ENCODE measurements at places on chromosomes 7 and 10. TPM values are rescaled to one million over a fixed set of nuclear protein-coding genes. Genes with fewer than 3 reads are reported as not detected.
A peak's percentile ranks its signal among the peaks of the same experiment; 100 is the strongest.

- no peak overlapping the region for H3K4me3 ChIP-seq
- no peaks in the 10 kb centered on the region for H3K4me1 ChIP-seq
- H3K27ac ChIP-seq, result no peak overlapping the region
- no peaks in the 10 kb centered on the region for H3K36me3 ChIP-seq
- peaks cover 7% of the 10 kb centered on the region for H3K27me3 ChIP-seq
Measured at GRCh38 chr10:119006451-119007210, 22.9 kb upstream of the NANOS1 start.

DNA sequence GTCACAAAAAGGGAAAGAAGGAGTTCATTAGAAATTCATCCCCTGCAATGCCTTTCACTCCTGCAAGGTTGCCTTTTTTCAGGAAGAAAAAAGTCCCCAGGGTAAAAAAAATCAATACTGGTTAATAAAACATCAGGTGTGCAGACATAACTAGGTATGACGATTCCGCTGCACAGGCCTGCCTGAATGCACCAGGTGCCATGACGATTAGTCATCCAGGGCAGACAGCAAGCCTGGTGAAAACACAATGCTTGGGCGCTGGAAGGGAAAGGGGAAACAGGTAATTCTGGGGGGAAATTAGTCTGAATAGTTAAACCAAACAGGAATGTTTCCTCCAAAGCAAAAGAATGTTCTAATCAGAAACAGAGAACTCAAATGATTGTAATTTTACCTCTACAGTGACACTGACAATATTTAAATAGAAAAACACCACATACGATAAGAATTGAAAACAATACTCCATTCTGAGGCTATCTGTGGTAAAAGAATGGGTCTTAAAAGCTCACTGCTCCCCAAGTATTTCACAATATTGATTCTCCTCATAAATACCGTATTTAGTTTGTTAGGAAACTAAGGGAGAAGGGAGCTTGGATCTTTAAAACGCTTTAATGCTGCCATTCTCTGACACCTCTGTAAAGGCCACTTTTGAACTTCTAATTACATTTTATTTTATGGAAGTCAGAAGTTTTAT, 45.2 kb downstream of the VPS41 start:
- no peaks in the 10 kb centered on the region for H3K27me3 ChIP-seq
- H3K4me3 ChIP-seq, result no peak overlapping the region
- H3K4me1 ChIP-seq, result no peaks in the 10 kb centered on the region
- DNase-seq, result no peak

DNA sequence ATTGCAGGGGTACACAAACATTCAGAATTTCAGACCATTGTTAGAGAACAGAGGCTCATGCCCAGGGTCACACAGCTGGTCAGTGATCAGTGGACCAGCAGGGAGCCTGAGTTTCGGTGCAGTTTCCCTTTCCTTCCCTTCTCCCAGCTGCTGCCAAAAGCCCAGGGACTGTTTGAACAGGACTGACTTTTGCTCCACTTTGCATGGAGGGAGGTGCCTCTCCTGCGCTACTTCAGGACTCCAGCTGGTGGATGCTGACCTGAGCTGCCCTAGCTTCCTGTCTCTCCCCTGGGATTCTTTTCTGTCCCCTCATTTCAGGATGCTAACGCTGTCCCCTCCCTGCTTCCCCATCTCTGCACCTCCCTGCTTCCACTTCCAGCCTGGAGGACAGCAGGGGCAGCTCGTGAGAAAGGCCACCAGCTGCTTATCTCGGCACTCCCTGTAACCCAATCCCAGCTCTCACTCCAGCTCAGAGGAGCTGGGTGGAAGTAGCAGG, 14.5 kb downstream of the SH2D4B start:
- no peaks in the 10 kb centered on the region for H3K36me3 ChIP-seq
- H3K4me1 ChIP-seq, result peaks cover 2% of the 10 kb centered on the region
- H3K27me3 ChIP-seq, result peaks cover 20% of the 10 kb centered on the region
- peak; percentile 47 for DNase-seq

DNA sequence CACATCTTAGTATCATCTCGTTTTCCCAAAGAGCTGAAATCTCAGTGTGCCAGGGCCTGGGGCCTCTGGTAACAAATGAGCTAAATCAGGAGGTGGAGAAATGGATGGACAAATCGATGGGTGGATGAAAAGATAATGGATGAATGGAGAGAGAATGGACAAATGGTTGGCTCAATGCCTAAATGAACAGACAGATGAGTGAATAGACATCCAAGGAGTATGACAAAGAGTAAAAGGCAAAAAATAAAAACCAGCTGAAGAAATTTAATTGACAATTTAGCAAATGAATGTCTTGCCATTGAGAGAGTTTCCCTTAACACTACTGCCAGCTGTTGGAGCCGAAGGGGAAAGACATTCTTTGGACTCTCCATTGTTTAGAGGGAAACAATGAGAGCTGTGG, 8.0 kb downstream of the SYCE1 start:
- no peak for DNase-seq
- H3K27me3 ChIP-seq, result peaks cover 2% of the 10 kb centered on the region
- H3K27ac ChIP-seq, result no peak overlapping the region

DDX21 gene
- 286 TPM for total RNA-seq

OR2A42 gene
- not detected for total RNA-seq

Data from activated CD4-positive, alpha-beta T cell treated with anti-CD3 and anti-CD28 coated beads, Interleukin-2, amount 10 ng/mL, durations not matched to agents 24 days and 14 days (primary cell).